Activated CD4-positive, alpha-beta T cell treated with anti-CD3 and anti-CD28 coated beads, Interleukin-2, amount 10 ng/mL, durations not matched to agents 7 days and 5 days (primary cell): ENCODE measurements at places on chromosomes 11 and 22. TPM values are rescaled to one million over a fixed set of nuclear protein-coding genes. Genes with fewer than 3 reads are reported as not detected.

- no peak for DNase-seq
- H3K27ac ChIP-seq: no peak overlapping the region
- no peak overlapping the region for H3K4me3 ChIP-seq
- no peaks in the 10 kb centered on the region for H3K36me3 ChIP-seq
Measured at GRCh38 chr11:106988151-106989077, 29.9 kb downstream of the GUCY1A2 start.

DNA sequence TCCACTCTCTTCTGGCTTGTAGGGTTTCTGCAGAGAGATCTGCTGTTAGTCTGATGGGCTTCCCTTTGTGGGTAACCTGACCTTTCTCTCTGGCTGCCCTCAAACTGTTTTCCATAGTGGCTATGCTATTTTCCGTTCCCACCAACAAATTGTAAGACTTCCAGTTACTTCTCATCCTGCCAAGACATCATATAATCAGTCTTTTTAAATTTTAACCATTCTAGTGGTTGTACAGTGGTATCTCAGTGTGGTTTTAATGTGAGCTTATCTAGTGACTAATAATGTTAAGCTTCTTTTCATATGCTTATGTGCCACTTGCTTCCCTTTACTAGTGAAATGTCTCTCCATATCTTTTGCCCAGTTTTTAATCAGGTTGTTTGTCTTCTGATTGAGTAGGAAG, 13.6 kb upstream of the TRIM29 start:
- no peak overlapping the region for H3K27ac ChIP-seq
- H3K27me3 ChIP-seq: peaks cover 35% of the 10 kb centered on the region
- no peaks in the 10 kb centered on the region for H3K4me1 ChIP-seq
- H3K4me3 ChIP-seq: no peak overlapping the region
- DNase-seq: no peak
- H3K36me3 ChIP-seq: no peaks in the 10 kb centered on the region

GRCh38 chr11:31794548-31794947, 16.6 kb downstream of the PAX6 start:
- no peak overlapping the region for H3K27ac ChIP-seq
- DNase-seq: no peak
- peaks cover 6% of the 10 kb centered on the region for H3K4me1 ChIP-seq
- peaks cover 57% of the 10 kb centered on the region for H3K27me3 ChIP-seq
- H3K4me3 ChIP-seq: no peak overlapping the region
- peaks cover 3% of the 10 kb centered on the region for H3K36me3 ChIP-seq

DNA sequence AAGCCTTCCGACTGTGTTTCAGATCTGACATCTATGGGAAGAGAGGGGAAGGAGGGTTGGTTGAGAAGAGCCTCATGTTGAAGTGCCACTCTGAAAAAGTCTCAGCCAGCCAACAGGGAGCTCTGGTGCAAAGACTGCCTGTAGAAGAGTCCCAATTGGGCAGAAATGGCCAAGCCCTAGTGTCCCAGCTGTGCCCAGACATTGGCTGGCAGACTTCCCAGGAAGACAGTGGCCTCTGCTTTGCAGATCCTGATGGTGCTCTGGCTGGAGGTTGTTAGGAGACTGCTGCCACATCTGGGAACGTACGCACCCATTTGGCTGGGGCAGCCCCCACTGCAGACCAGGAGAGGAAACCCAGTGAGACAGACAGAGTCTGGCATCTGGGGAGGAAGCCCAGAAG, 3.2 kb upstream of the PLA2G3 start:
- no peak overlapping the region for H3K4me3 ChIP-seq
- H3K36me3 ChIP-seq: no peaks in the 10 kb centered on the region
- no peak for DNase-seq

Gene SGSM1
- total RNA-seq: 0.15 TPM

- peaks cover 14% of the 10 kb centered on the region for H3K36me3 ChIP-seq
- no peaks in the 10 kb centered on the region for H3K4me1 ChIP-seq
- no peak for DNase-seq
- no peak overlapping the region for H3K4me3 ChIP-seq
Measured at GRCh38 chr22:26522012-26522411, 9.7 kb upstream of the TFIP11 start.

Gene CELSR1
- total RNA-seq: 0.23 TPM

Gene DDIAS
- total RNA-seq: 14.7 TPM
